Endothelial cell (in vitro differentiated cells): ENCODE measurements at places on chromosomes 16 and 17. TPM values are rescaled to one million over a fixed set of nuclear protein-coding genes. Genes with fewer than 3 reads are reported as not detected.

DNA sequence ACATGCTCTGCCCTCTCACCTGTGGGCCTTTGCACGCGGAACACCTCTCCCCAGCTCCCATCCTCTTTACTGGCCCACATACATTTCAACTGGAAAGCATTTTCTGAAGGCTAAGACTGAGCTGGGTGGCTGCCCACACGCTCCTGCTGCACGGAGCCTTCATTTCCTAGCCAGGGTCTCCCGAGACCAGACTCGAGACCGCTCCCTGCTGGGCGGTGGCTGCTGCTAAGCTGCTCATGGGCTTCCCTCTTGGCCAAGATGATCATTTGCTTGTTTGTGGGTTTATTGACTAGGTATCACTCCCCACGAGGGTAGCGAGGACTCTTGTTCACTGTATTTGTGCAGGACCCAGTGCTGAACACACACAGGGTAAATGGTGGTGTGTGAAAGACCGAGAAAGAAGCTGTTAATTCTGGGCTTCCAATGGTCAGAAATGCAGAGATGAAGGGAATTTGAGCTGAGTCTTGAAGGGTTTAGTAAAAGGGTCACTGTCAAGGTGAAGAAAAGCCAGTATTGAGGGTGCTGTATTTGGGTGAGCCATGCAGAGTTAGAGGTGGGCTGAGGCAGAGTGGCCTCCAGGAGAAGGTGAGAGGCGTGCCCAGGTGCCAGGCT is 907 bp downstream of the TRAPPC2L start:
- peak overlapping the region; percentile 100 for H3K4me3 ChIP-seq
- peaks cover 9% of the 10 kb centered on the region for H3K4me1 ChIP-seq
- peak overlapping the region; percentile 90 for H3K27ac ChIP-seq
- peaks cover 5% of the 10 kb centered on the region for H3K36me3 ChIP-seq
- H3K27me3 ChIP-seq: peaks cover 12% of the 10 kb centered on the region

DNA sequence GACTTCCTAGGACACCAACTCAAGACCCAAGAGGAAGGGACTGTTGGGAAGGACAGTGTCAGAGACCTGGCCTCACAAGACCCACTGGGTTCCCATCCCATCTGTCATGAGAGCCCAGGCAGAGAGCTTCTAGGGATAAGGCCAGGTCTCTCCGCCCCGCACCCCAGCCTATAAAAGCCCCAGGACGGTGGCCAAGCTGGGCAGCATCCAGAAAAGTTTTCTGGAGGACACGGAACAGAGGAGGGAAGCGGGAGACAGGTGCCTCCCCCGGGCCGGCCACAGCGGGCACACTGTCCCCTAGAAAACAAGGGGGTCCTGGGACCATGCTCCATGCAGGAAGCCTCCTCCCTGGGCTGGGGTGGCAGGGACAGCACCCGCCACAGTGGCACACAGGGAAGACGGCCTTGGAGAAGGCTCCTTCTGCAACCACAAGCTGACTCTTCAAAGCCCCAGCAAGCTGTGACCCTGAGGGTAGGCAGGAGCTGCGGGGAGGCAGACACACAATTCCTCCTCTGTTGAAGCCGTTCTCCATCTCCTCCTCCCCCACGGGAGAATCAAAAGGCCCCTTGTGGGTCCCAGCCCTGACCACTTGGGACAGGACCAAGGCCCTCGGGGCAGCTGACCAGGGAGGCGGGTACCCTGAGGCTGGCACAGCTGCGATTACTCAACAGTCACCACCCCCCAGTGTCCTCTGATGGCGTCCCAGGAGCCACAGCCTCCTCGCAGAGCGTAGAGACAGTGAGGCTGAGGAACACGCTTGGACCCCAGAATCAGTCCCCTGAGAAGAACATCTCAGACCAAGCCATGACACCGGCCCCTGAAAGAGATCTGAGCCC is 26.1 kb downstream of the TRPV3 start:
- no peak overlapping the region for H3K4me3 ChIP-seq
- no peak for DNase-seq
- peaks cover 7% of the 10 kb centered on the region for H3K27me3 ChIP-seq
- no peaks in the 10 kb centered on the region for H3K4me1 ChIP-seq

GRCh38 chr17:73773702-73774101 is 129.5 kb upstream of the SDK2 start:
- no peak overlapping the region for H3K4me3 ChIP-seq
- no peak overlapping the region for H3K27ac ChIP-seq

GRCh38 chr17:34647511-34647910 is 68.1 kb downstream of the TMEM132E start:
- peaks cover 7% of the 10 kb centered on the region for H3K27me3 ChIP-seq
- H3K4me1 ChIP-seq: no peaks in the 10 kb centered on the region
- no peak overlapping the region for H3K4me3 ChIP-seq
- DNase-seq: no peak
- H3K36me3 ChIP-seq: no peaks in the 10 kb centered on the region

GRCh38 chr17:69856946-69857345 is 218.1 kb upstream of the KCNJ16 start:
- no peak overlapping the region for H3K27ac ChIP-seq
- no peaks in the 10 kb centered on the region for H3K27me3 ChIP-seq
- no peaks in the 10 kb centered on the region for H3K4me1 ChIP-seq
- no peaks in the 10 kb centered on the region for H3K36me3 ChIP-seq

DNA sequence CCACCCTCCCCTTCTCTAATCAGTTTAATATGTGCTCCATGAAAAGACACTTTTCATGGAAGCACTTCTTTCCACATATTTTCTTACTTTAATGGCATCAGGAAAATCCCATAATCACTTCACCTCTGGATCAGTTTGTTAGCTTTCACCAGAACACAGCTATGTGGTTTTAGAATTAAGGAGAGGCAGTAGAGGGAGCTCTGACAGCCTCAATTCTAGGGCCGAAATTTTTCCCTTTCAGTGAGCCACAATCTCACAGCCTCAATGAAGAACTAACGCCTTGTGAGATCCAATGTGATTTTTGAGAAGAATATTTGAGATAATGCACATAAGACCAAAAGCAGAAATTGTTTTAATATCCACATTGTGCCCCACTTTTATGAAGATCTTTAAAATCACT is 1494.0 kb upstream of the CDH8 start:
- H3K36me3 ChIP-seq: no peaks in the 10 kb centered on the region
- no peak overlapping the region for H3K27ac ChIP-seq
- DNase-seq: no peak
- no peak overlapping the region for H3K4me3 ChIP-seq
- H3K27me3 ChIP-seq: peaks cover 1% of the 10 kb centered on the region
- H3K4me1 ChIP-seq: no peaks in the 10 kb centered on the region

DNA sequence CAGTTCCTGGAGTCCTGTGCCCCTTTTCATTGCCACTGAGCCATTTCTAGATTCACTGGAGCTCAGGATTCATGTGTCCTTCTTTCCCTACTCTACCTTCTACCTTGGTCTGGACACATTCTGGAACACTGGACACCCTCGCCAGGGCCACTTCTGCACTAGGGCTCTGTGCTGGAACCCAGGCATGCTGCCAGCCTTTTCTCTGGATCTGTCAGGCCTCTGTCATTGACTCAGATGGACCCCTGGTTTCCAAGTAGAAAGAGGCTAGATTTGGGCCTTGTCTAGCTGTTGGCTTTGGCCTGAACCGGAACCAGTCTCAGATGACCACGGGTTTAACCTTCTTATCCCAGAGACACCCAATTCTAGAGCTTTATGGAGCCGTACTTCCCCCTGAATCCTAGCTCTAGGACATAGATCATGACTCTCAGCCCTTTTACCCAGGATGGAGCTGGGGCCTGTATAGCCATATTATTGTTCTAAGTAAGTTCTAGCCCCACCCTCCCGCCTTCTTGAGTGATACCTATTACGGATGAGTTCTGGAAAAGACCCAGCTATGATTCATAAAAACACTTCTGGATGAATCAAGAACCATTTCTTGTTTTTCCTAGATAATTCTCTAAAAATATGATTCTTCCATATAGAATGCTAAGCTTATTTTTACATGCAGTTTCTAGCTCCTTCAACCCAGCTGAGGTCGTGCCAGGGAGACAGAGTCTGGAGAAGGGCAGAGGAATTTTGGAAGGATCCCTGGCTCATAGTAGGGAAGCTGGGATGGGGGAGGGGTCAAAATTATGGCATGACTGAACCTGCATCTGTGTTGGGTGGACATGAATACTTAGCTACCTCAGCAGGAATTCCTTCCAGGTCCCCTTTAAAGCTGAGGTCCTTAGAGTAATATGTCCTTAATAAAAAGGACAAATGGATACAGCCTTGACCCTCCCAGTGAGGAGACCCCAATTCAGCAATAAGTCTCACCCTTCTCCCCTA is 1.1 kb upstream of the CHRNB1 start:
- H3K36me3 ChIP-seq: no peaks in the 10 kb centered on the region
- H3K4me1 ChIP-seq: peaks cover 35% of the 10 kb centered on the region
- H3K27ac ChIP-seq: peak overlapping the region; percentile 48
- peak overlapping the region; percentile 65 for H3K4me3 ChIP-seq
- no peak for DNase-seq

DNA sequence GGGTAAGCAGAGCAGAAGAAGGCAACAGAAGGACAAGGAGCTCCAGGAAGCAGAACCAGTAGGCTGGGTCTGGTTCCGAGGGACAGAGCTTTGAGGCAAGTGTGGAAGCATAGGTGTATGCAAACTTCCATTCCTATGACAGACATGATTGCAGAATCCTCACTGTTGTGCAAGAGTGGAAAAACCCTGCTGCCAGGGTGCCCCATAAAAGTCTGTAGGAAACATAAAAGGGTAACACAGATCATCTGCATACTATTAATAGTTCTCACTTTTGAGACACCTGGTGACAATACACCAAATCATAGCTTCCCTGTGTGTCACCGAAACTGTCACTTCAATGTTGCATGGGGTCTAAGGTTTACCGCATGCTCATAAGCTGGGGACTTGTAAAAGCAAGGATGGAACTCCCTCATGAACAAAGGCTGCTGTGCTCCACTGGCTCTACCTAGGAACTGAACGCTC is 39.7 kb downstream of the ARHGAP17 start:
- peak overlapping the region; percentile 50 for H3K27ac ChIP-seq
- peaks cover 62% of the 10 kb centered on the region for H3K4me1 ChIP-seq
- H3K36me3 ChIP-seq: peaks cover 37% of the 10 kb centered on the region
- DNase-seq: no peak

DNA sequence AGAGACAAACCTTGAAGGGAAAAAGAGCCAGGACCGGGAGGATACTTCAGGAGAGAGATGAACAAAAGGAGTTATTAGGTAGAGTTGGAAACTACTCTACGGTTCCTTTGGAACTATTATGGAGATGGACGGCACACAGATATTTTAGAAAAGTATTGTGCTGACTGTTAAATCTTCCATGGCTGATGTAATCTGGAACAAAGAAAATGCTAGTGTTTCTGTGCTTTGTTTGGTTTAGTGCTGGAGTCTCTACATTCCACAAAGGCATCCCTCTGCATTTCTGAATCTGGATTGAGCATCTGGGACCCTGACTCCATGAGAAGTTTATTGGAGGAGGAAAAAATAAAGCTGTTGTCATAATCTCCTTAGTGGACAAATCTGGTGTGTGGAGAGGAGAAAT is 57.2 kb downstream of the RPGRIP1L start:
- H3K27me3 ChIP-seq: peaks cover 2% of the 10 kb centered on the region
- H3K4me1 ChIP-seq: peaks cover 6% of the 10 kb centered on the region
- no peak for DNase-seq
- H3K36me3 ChIP-seq: peaks cover 4% of the 10 kb centered on the region
- H3K27ac ChIP-seq: no peak overlapping the region

DNA sequence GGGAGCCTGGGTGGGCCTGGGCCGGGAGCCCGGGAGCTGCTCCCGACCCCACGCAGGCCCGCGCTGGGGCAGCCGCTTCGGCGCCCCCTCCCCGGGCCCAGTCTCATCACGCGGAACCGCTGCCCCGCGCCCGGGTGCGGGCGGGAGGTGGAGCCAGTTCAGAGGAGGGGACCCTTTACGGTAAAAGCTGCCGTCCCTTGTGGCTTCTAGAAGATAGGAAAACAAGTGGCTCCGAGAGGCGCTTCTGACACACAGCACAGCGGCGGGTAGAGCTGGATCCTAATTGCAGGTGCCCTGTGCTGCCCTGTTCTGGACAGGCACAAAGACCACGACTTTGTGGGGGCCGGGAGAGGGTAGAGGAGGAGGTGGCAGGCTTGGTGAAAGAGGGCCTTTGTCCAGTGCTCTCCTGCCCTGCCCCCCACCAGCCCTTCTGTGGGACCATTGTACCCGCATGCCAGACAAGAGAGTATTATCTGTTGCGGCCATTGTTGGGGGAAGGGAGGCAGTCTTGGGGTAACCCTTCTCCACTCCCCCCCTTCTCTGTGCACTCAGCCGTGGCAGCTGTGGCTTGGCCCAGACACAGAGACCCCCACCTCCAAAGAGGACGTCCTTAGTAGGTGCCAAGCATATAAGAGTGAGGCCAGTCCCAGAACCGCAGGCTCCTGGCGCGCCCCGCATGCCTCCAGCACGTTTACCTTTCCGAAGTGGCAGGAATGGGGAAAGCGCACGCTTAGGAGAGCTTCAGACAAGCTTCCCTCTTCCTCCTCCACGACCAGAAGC is 736 bp downstream of the CNP start:
- H3K36me3 ChIP-seq: peaks cover 18% of the 10 kb centered on the region
- peaks cover 30% of the 10 kb centered on the region for H3K27me3 ChIP-seq
- H3K4me1 ChIP-seq: peaks cover 19% of the 10 kb centered on the region
- H3K4me3 ChIP-seq: peak overlapping the region; percentile 81
- DNase-seq: no peak

DNA sequence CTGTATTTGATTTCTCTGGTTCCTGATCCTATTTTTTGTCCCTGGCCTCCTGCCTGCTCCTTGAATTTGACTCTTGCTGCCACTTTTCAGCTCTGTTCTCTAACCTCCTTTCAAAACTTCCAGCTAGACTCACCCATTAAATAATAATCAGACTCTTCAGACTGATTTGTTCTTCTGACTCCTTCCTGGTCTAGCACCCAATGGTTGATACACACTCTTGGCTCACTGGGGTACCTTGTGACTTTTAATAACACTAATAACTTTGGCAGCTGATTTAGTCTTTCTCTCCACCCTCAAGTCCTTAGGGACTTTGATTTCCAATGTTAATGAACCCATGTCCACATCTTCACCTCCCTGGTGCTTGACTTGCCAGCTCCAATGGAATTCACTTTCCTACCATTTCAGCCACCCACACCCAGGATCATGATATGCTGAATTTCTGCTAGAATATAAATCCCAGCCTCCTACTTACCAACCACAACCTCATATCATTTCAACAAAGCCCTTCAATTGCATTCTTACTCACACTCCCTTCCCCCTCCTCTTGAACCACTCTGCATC is 19.7 kb upstream of the C16orf82 start:
- H3K4me1 ChIP-seq: no peaks in the 10 kb centered on the region
- H3K27me3 ChIP-seq: peaks cover 6% of the 10 kb centered on the region
- H3K4me3 ChIP-seq: no peak overlapping the region
- no peak for DNase-seq

The TBC1D26 gene
- total RNA-seq: 2.4 TPM

The CSH2 gene
- not detected for total RNA-seq

The HOXB9 gene
- total RNA-seq: 0.49 TPM

The C17orf67 gene
- 1.7 TPM for total RNA-seq

The PRSS33 gene
- total RNA-seq: not detected

The ZNF747 gene
- 9.7 TPM for total RNA-seq

The SDR42E1 gene
- 0.74 TPM for total RNA-seq
